ENCODE measurements at places on chromosomes 11 and 22.

DNA sequence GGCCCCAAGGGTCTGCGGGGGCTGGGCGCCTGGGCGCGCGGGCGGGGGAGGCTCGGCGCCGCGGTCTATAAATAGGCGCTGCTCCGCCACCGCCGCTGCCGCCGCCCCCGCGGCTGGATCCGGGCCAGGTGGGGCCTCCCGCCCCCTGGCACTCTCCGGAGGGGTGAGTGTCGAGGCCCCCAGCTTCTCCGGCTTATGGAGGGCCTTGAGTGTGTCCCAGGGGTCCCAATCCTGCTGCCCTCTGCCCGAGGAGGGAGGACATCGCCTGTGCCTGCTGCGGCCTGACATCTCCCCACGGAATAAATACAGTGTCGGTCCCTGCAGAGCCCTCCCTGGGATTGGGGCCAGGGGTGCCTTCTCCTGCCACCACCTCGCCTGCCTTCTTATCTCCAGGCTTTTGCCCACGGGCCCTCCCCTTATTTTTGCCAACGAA lies 4.3 kb upstream of the GP1BB start:
- no peak for DNase-seq

DNA sequence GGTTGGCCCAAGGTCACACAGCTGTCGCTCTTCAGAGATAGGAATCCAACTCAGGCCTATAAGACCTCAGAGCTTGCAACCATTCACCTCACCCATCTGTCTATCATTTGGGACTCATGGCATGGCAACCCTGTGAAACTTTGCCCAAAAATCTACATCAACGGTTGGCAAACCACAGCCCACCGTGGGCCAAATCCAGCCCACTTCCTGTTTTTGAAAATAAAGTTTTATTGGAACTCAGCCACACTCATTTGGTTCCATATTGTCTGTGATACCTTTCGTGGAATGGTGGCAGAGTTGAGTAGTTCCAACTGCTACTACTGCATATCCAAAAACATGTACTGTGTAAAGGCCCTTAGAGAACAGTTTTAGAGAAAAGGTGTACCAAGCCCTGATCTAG lies 307.8 kb downstream of the MN1 start:
- DNase-seq = no peak

DNA sequence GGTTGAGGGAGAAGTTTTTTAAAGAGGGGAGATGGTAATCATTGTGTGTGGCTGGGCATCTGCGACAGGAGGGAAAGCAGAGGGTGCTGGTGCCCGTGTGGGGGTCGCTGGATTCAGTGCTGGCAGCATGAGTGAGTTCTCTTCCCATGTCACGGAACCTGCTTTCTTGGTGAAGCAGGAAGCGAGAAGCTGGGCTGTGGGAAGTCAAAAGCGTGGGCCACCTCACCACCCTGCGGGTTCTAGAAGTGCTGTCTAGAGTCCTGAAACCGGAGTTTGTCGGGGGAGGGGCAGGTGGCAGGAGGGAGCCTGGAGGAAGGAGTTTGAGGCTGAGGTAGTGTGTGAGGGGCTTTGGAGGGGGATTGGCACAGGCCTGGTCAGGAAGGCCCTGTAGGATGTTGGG lies 14.2 kb downstream of the SART1 start:
- DNase-seq = no peak

DNA sequence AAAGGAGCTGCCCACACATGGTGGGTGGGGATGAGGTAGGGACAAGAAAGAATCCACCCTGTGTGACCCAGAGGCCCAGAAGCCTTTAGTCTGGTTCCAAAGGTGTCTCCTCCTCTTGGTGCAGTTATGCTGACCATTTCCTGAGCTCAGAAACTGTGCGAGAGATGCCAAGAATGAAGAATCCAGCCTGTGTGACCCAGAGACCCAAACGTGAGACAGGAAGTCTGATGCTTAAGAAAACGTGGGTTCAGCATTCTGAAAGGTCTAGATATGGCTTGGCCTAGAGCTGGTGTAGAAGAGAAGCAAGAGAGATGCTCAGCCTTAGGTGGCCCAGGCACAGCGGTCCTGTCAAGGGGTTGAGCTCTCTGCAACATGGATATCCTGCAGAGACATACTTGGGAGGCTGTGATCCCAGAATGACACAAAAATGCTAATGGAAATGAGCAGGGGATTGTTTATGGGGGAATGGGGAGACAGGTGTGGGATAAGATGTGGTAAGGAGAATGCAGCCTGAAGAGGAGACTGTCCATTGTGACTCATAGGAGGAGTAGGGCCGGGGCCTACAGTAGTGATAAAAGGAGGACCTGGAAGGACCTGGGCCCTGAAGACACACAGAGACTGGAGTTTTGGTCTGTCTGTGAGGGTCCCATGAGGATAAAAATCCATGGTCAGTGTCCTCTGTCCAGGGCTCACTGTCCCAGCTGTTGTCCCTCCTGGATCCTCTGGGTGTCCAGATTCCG lies 79.0 kb downstream of the ZNF280B start:
- no peak for DNase-seq

DNA sequence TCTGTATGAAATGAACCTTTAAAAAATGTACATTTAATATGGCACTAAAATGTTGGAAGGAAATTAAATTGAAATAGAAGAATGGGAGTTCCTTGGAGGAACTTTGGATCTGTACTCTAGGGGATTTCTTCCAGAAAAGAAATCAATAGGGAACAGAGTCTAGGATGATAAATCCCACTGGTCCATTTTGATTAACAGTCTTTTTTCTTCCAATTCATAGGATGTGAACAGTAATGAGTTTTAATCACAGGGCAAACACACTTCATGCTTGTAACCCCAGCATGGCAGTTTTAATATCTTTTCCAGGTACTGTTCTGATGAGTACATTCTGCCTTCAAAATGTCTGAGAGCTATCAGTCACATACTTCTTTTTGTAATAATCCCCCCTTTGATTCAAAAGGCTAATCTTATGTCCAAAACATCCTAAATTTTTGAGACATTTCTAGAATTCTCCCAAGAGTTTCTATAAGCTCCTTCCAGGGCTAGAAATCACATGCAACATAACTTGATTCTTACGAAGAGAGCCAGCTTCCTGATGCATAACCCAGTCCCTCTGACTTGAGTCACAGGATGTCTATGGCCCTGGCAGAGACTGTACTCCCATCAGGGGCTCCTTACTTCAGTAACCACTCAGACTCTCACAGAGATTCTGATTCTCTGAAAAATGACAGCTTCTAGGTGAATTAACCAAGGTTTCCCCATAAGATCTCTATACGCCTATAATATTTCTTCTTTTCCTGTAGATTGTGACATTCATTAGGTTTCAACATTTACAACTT lies 112.9 kb downstream of the SLC36A4 start:
- no peak for DNase-seq

GRCh38 chr22:37848587-37849088 lies 581 bp upstream of the EIF3L start:
- DNase-seq = no peak

DNA sequence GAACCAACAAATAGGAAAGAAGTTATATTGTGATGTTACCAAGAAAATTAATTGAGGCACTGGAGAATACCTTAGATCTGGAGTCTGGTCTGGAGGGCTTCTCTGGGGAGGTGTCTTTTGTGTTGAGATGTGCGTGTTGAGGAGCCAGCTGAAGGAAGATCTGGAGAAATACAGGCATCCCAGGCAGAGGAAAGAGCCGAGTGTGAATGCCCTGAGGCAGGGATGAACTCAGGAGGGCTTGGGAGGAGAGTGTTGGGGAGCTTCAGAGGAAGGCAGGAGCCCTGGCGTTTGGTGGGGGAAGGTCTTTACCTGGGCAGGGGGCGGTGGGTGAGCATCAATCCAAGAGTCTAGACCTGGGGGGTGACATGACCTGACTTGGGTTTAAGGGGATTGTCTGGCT lies 13.1 kb downstream of the SYNGR1 start:
- DNase-seq = no peak

DNA sequence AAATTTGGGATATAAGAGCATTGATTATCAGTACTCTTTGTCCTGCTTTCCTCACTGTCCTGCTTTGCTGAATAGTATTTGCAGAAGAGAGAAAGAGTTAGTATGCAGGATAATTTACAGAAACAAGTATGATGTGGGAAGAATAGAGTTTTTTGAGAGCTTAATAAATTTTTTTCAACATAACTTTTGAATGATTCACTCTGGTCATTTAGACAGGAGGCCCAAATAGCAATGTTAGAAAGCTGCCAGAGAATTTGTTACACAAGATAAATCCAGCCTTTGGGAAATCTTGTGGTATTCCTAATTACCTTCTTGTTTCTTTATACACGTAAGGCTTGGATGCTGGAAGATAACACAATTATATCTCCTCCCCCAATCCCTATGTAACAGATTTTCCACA lies 484.6 kb downstream of the CNTN5 start:
- DNase-seq = no peak

GRCh38 chr22:21098099-21098671 lies 52.4 kb downstream of the LRRC74B start:
- DNase-seq = no peak

DNA sequence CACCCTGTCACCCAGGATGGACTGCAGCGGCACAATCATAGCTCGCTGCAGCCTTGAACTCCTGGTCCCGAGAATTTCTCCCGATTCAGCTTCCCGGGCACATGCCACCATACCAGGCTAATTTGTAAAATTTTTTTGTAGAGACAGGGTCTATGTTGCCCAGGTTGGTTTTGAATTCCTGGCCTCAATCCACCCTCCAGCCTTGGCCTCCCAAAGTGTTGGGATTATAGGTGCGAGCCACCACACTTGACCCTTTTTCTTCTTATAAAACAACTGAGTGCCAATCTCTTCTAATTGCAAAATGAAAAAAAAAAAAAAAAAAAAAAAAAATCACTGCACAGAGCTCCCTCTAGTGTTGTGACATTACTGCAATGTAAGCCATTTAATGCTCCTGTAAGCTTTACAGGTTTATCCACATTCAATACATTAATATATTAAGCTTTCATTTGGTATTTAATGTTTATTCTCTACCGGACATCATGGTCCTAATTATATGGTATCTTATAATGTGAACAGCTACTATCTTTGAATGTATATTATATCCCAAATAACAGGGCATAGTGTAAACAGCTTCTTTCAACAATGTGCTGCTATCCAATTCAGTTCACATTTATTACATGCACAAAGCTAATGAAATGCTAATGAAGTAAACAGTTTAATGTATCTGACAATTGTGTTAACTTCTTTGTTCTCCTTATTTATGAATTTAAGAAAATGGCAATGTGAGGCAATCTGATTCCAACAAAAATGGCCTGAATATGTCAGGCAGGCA lies 44.6 kb downstream of the COPB1 start:
- no peak for DNase-seq

DNA sequence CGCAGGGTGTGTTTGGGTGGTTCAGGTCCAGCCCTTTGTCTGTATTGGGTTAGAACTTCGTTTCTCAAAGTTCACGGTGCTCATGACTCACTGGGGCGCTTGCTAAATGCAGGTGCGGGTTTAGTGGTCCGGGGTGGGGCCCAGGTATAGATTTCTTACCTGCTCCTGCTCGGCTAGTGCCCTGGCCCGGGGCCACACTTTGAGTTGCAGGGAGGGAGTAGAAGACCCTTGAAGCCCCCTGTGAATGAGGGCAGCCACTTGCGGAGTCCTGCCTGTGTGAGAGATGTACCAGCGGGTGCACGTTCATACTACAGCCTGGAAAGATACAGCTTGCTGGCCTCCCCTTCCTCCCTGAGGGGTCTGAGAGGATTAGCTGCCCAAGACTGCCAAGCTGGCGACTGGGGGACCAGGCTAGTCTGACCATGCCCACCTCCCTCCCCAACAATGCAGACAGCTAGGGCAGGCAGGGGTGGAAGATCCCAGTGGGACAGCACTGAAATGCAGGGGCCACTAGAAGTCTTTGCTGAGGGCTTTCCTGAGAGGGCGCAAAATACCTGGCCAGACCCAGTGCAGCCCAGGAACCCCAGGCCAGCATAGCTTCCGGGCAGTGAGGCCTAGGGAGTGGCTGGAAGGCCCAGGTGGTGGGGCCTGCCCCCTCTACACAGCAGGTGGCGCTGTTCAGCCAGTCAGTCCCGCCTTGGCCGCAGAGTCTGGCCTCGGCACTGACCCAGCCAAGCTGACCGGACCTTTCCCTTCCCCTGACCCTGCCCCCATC lies 5.1 kb upstream of the MYRF start:
- peak; percentile 14 for DNase-seq

DNA sequence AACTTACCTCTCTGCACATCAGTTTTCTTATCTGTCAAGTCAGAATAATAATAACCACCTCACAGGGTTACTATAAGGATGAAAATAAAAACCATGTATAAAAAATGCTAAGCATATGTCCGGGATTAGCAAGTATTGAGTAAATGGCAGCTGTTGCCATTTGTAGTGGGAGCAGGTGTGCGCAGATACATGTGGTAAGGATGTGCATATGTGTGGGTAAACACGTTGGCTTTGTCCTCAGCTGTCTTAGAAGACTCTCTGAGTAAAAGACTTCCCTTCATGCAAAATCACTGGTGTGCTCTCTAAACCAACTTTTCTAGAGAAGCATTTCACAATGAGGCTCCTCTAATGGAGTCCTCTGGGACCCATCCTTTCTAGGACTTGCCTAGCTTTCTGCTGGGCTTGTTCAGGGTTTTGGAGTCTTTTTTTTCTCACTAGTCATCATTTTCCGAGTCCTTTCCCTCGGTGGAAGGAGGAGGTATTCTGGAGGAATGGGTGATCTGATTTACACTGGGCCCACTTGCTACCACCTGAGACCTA lies 62.4 kb downstream of the NELL1 start:
- no peak for DNase-seq

- no peak for DNase-seq
Measured at GRCh38 chr11:32586576-32587190, 3.1 kb downstream of the EIF3M start.

GRCh38 chr22:37604875-37605274 lies 3.8 kb upstream of the GGA1 start:
- peak; percentile 28 for DNase-seq

DNA sequence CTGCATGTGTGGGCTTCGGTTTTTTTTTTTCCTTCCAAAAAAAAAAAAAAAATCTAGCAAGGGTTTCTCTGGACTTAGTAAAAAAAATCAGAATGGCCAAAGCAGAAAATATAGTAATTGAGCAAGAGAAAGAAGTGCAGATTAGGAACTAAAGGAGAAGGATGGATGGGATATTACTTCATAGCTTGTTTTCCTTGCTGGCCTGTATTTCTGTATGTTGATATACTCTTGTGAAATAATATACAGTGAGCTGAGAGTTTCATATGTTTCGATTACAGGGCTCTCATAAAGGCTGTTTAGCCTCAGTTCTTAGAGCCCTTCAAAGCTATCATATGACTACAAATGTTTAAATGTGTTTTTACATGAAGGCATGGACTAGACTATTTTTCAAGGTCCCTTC lies 34.3 kb upstream of the NFRKB start:
- no peak for DNase-seq

DNA sequence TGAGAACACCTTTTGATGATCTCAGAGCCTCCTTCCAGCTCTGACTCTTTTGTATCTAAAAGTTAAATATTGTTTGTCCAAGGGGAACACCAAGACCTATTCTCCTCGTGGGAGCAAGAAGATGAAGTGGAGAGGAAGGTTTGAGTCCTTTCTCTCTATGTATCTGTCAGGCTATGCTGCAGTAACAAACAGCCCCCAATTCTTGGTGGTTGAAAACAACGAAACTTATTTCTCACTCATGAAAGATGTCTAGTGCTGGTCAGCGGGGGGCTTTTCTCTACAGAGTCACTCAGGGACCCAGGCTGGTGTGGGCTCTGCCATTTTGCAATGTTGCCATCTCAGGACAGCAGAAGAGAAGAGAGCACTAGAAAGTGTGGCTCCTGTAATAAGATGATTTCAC lies 6.2 kb upstream of the CRYBB2 start:
- no peak for DNase-seq

Data from activated CD8-positive, alpha-beta memory T cell treated with anti-CD3 and anti-CD28 coated beads for 1 hour (primary cell).